Cardiac ventricle fibroblast (primary cell): ENCODE measurements at places on chromosomes 1 and 21. TPM values are rescaled to one million over a fixed set of nuclear protein-coding genes. Genes with fewer than 3 reads are reported as not detected.

Gene TRABD2B
- total RNA-seq: 0.44 and 0.69 TPM in 2 replicates

Gene SPRR3
- total RNA-seq: not detected in 2 replicates

Gene GPR52
- total RNA-seq: 0.25 and 0.93 TPM in 2 replicates

Gene CHAF1B
- total RNA-seq: 1.2 and 1.7 TPM in 2 replicates

Gene LRRC8C
- 4.3 and 5.8 TPM in 2 replicates for total RNA-seq

Gene NIBAN1
- total RNA-seq: 10.5 and 11.7 TPM in 2 replicates

Gene NTRK1
- total RNA-seq: 0.05 TPM in 1 of 2 replicates, not detected in the other

Gene TAS1R1
- not detected in 2 replicates for total RNA-seq

Gene ADCY10
- 0.06 TPM in 1 of 2 replicates, not detected in the other for total RNA-seq

Gene SPAG17
- total RNA-seq: not detected in 2 replicates

Gene LYST
- 14.5 and 16.4 TPM in 2 replicates for total RNA-seq

Gene NBPF4
- total RNA-seq: not detected in 2 replicates

Gene UMODL1
- total RNA-seq: not detected in 2 replicates

Gene PKLR
- total RNA-seq: not detected in 2 replicates

Gene C1orf94
- total RNA-seq: not detected in 2 replicates

Gene PRKAA2
- total RNA-seq: 0.06 and 0.15 TPM in 2 replicates

Gene CFHR5
- total RNA-seq: not detected in 2 replicates

Gene CYP4B1
- total RNA-seq: 0.64 TPM in 1 of 2 replicates, not detected in the other

Gene ANXA9
- total RNA-seq: not detected in 2 replicates

Gene LRRC38
- total RNA-seq: not detected in 2 replicates

Gene BTBD19
- 5.1 and 7.8 TPM in 2 replicates for total RNA-seq

Gene CHD5
- total RNA-seq: 0.44 and 5.3 TPM in 2 replicates

Gene PLA2G2F
- not detected in 2 replicates for total RNA-seq
